ENCODE measurements at places on chromosomes 4 and X. TPM values are rescaled to one million over a fixed set of nuclear protein-coding genes. Genes with fewer than 3 reads are reported as not detected.

CABS1 gene
- not detected for total RNA-seq

KLHL13 gene
- total RNA-seq: 0.26 TPM

TEX13B gene
- total RNA-seq: not detected

ARHGAP6 gene
- total RNA-seq: 0.01 TPM

SYP gene
- total RNA-seq: 2.9 TPM

All from A549 treated with AZD2906 at 1 μM for 4 hours (cell line).